GM12864 (cell line): ENCODE measurements at places on chromosomes 12 and 14.

GRCh38 chr14:95386536-95387095, 66.9 kb upstream of the CLMN start:
- no peak for DNase-seq

DNA sequence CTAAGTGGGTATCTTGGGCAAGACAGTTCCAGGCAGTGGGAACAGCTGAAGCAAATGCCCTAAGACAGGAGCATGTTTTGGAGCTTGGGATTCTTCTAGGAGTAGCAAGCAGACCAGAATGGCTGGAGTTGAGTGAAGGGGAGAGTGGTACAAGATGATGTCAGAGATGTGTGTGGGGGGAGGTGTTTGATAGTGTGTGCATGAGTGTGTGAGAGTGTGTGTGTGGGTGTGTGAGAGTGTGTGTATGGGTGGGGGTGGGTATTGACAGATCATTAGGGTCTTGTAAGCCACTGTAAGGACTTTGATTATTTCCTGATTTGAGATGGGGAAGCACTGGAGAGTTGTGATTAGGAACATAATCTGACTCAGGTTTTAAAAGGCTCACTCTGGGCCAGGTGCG, 78.4 kb downstream of the TTC8 start:
- no peak for DNase-seq

GRCh38 chr12:100263131-100263530, 3.7 kb downstream of the DEPDC4 start:
- no peak for DNase-seq

GRCh38 chr14:67806246-67806645, 10.1 kb downstream of the ZFYVE26 start:
- DNase-seq, result no peak

- no peak for DNase-seq
These were observed 75.9 kb upstream of the GNG2 start for GRCh38 chr14:51784466-51784865.

DNA sequence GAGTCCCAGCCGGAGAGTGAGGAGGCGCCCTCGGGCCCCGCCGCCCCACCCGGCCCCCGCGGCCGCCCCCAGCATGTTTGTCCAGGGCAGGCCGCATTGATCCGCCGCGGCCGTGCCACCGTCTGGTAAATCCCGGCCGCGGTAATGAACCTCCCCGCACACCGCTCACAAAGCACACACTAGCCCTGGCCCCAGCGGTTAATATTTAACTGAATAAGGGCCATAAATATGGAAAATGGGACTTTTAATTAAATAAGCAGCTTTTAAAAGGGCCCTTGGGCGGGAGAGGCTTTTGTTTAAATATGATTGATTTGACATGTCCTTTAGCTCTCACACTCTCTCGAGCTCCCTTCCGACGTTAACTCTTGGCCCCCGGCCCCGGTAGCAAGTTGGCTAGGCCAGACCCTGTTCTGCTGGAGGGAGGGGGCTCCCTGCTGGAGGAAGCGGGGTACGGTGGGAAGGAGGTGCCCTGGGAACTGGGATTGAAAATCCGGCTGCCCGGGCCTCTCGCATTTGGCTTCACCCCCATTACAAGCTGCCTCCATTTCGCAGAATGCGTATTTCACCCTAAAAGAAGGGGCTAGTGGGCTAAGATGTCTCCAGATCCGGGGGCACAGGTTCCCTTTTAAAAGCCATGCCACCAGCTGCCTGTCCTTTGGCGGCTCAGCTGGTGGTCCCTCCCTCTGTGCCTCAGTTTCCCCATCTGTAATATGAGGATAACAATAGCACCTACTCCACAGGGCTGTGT, 199.8 kb downstream of the RBM19 start:
- no peak for DNase-seq

- DNase-seq, result no peak
These were observed 647.1 kb upstream of the FLRT2 start for GRCh38 chr14:84882830-84883229.

DNA sequence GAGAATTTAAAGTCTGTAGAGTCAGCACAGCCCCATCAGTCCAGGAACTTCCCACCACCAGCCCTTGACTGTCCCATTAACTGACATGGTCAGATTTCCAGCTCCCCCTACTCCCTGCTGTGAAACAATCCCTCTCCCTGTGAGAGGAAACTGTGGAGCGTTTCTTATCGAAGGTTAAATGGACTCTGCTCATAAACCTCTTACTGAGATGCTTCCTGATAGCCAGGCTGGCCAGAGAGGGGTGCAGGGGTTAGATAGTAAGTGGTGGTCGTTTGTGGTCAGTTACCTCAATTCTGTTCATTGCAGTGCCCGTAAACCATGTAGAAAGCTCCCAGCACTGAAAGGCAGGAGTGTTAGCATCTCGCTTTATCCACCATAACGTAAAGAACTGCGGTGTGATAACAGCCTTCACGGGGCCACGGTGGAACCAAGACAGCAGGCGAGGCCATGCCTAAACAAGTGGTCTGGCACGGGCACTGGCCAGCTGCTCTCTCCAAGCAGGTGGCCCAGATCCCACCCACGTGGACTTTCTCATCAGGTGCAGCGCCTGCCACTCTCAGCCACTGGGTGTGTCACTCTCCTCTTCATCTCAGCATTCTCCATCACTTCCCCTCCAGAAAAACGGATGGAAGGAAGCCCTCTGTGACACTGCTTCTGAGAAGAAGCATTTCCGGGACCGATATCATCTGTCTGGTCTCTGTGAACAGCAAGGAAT, 102.2 kb downstream of the FBXL14 start:
- no peak for DNase-seq

DNA sequence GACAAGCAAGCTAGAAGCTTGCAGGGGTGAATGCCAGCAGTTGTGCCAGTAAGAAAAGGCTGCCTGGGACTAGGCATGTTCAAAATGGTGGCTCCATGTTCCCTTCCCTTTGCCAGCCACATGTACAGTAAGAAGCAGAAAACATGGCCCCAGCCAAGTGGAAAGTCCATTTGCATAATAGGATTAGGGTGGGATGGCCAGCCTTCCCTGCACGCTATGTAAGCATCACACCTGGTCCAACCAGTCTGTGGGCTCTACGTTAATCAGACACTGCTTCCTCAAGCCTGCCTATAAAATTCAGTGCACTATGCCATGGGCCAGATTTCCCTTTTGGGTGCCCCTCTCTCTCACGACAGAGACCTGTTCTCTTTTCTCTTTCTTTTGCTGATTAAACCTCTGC, 288.4 kb downstream of the GXYLT1 start:
- DNase-seq, result no peak
